ENCODE measurements at places on chromosomes 4 and X.

DNA sequence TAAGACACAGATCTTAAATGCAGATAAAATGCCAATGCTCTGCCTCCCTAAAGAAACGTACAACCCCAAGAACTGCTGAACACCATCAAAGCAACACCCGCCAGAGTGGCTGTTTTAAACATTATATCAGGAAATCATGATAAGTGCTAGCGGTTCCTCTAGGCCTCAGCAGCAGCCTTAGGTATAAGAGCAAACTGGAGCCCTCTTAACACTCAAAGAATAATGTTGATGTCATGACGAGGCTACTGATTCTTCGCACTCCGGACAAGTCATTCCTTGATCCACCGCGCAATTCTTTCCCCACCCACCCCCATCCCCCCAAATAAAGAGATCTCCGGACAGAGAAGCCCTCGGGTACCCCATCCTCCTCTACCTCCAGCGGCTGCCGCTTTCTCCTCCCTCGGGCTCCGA, 507 bp downstream of the LIN54 start:
- DNase-seq = no peak

DNA sequence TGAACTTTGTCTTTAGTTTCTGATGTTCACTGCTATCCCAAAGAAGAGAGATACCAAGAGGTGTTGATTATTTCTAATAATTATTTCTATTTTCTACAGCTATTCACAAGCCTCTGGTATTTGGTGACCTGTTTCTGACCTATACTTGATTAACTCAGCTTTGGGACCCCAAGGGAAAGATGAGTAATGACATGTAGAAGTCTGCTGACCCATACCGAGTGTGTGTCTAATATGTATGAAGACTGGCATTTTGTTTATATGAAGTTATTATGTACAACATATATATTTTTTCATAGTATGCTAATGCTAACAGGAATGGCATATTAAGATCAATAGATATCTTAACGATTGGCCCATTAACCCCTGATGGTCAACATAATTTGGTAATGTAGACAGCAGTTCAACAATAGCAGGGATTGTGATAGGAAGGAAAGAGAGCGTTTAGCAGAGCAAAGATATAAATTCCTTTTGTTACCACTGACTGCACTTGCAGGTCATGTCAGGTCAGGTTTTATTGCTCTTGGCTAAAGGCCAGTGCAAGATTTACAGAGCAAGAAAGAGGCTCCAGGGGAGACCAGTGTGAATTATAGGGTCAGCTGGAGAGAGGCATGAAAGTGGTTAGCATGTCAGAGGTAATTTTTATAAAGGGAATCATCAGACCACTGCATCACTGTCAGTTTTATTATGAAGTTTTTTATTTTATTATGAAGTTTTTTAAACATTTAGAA, 94.7 kb upstream of the DIPK2B start:
- DNase-seq = no peak

DNA sequence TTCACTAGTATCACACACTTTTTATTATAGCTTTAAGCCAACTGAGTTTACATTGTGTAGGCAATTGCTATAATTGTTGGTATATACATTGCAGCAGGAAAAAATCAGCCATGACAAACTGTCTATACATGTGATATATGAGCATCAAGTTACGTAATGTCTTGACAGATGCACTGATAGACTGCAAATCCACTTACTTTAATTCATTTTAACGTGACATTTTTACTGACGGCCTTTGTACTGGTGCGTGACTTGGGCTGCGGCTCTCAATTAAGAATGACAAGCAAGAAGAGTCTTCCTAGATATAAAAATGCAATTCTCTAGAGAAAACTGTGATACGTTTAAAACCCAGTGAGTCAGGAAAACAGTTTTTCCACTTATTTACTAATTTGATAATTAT, 143.8 kb downstream of the ACTRT1 start:
- no peak for DNase-seq

GRCh38 chrX:102113367-102113766, 12.1 kb upstream of the TCEAL2 start:
- DNase-seq = no peak

DNA sequence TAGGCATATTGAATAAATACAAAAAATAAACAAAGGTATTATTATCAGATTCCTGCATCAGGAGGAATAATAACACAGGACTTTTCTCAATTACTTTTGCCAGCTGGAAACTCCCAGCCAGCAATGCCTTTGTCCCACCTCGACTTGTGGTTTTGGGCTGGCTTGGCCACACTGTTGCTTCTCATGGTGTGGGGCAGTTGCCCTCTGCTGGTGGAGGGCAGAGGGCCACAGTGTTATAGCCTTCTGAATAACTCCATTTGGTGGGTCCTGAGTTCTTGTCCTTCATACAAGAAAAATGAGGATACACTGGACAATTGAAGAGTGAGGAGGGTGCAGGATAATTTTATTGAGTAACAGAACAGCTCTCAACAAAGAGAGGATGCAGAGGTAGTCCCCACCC, 1206.0 kb upstream of the ADGRL3 start:
- no peak for DNase-seq

DNA sequence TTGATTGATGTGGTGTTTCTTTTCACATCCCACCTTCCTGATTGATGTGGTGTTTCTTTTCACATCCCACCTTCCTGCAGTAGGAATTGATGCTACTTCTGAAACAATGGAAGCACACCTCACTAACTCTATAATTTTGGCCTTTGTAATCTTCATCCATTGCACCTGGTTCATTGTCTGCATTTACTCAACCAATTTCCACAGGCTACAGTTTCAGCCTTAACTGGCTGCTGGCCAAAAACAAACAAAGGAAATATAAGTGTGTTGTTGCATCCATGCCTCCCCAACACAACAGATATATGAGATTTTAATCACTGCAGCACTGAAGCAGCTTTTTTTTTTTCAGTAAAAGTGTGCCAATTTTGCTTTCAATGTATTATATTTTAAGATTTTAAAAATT, 867.6 kb upstream of the PCDH7 start:
- DNase-seq = no peak

DNA sequence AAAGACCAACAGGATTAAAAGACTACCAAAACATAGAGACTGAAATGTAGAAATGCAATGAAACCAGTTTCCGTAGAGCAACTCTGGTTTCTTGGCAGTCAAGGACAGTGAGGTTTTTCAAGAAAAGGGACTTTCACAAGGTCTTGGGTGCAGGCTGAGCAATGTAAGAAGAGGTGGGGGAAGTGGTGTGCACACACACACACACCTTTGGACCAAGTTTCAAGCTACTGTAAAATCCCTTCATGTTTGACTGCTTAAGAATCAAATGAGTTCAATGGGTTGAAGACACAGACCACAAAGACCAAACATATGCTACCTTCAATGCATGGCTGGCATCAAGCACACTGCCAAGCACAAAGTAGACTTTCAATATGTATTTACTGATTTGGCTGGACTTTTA, 17.8 kb upstream of the MCF2 start:
- no peak for DNase-seq

GRCh38 chrX:15320297-15320696, 4.9 kb upstream of the ASB11 start:
- no peak for DNase-seq

- no peak for DNase-seq
Measured at GRCh38 chr4:150006197-150006596, 72.0 kb upstream of the DCLK2 start.

DNA sequence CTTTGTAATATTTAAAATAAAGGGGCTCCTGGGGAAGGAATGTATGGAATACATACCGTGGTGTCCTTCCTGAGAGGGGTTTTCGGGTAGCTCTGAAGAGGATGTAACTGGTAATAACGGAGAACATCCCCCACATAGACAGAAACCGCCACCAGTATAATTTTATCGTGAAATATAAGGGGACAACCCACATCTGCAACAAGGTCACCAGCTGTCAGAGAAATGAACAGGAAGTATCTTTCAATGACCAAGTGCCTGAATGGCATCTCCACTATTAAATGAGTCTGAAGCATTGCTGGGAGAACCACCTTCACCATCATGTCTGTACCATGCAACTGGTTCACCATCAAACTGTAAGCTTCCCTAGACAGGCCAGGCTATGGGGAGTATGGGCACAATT, 31.7 kb downstream of the RNF175 start:
- DNase-seq = no peak

GRCh38 chrX:20116087-20116576, 575 bp downstream of the MAP7D2 start:
- DNase-seq = no peak

GRCh38 chr4:48564151-48564550, 74.1 kb downstream of the ZAR1 start:
- DNase-seq = no peak

GRCh38 chrX:23864742-23865326, 42.9 kb downstream of the APOO start:
- DNase-seq = no peak

DNA sequence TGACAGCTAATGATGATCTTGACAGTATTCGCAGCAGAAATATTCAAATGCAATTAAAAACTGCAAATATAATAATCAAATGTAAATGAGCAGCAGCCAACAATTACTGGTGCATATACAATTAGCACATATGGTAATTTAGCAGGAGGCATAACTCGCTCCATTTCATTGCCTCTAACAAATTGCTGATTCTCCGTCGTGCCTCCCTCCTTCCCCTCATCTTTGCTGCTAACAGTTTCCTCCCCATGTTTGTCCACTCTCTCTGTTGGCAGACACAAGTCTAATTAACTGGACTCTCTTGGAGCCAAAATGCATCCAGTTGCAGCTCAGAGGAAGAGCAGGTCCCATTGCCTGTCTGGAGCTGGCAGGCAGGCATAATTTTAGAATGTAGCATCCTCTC, 210.6 kb downstream of the STK32B start:
- DNase-seq = no peak

DNA sequence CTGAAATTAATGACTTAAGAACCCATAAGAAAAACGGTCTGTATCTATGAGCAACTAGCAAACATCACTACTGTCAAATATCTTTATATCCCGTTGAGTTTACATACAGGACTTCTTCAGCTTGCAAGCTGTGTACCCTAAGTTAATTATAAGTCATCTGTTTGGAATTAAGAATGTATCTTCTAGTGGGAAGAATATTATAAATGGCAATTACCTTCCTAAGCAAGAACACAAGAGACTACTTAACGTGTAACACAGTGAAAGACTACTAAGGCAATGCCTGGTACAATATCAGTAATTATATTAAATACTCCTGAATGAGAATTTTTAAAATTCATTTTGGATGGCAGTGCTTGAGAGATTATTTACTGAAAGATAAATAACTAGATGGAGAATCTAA, 58.5 kb downstream of the ADGRA3 start:
- DNase-seq = no peak

GRCh38 chr4:165851256-165851655, 21.8 kb upstream of the TLL1 start:
- DNase-seq = no peak

- DNase-seq = no peak
Measured at GRCh38 chr4:83259586-83259985, 25.0 kb downstream of the COQ2 start.

DNA sequence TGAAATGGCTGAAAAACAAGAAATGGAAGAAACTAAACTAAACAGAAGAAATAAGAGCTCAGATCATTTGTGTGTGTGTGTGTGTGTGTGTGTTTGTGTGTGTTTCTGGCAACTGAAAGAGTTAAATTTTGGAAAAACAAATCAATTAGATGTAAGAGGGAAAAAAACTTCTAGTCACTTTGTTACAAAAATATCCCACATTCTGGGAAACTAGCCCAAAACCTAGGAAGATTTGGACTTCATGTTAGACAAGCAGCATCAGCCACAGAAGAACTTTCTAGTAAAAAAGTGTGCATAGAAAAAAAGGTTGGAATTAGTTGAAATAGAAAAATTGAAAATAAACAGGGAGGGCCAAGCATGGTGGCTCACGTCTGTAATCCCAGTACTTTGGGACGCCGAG, 111.6 kb upstream of the PRKG2 start:
- DNase-seq = no peak

DNA sequence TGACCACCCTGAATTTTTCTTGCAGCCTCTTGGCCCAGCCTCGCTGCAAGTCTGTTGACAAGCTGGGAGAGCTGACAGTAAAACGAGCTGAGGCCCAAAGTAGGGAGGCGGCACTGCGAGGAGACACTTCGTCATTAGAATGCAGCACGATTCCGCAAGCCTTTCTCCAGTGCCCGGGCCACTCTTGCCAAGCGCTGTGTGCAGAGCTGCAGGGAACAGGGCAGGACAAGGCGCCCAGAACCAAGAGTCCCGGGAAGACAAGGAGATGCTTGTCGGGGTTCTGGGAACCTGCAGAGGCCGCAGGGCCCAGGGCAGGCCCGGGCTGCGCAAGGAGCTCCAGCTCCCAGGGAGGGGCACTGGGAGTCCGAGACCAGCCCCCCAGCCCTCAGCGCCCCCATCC, 187.1 kb downstream of the BCOR start:
- DNase-seq = no peak

DNA sequence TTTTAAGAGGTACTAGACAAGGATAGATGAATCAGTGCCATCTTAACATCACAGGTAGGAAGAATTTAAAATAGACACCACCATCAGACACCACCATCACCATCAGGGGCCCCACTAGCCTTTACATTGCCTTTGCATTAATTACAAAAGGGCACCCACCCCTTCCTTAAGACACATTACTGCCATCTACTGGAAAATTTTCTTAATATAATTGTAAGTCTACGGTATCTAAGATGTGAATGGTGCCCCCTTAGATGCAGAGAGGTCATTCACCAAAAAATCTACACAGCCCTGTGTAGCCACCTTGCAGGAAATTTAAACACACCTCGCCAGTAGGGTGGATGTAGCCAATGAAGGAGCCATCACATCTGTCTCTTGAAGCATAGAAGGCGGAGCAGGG, 184.1 kb downstream of the MID1IP1 start:
- no peak for DNase-seq

GRCh38 chrX:57900975-57901374, 9.3 kb downstream of the ZXDA start:
- DNase-seq = no peak

- peak; percentile 52 for DNase-seq
Measured at GRCh38 chr4:1175635-1176229, 3.3 kb upstream of the SPON2 start.

DNA sequence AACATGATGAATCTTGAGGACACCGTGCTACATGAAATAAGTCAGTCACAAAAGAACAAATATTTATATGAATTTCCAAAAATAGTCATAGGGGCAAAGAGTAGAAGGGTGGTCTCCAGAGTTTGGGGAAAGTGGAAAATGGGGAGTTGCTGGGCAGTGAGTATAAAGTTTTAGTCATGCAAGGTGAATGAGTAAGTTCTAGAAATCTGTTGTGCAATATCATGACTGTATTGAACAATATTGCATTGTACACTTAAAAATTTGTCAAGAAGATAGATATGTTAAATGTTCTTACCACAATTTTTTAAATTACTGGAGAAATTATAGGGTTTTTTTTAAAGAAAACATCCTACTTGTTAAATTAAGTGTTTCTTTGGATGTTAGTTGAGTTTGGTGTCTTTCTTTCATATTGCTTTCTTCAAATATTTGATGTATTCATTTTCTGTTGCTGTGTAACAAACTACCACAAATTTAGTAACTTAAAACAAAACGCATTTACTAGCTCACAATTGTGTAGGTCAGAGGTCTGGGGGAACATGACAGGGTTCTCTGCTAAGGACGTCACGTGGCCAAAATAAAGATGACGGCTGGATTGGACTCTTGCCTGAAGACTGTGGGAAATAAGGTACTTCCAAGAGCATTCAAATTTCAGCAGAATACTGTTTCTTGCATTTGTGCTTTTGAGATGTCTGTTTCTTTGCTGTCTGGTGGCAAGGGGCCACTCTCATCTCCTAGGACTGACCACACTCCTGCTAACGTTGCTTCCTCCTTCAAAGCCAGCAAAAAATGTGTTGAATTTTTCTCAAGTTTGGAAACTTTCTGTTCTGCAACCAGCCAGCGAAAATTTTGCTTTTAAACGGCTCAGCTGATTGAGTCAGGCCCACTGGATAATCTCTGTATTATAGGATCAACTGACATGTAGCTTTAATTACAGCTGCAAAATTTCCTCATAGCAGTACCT, 76.7 kb downstream of the CPEB2 start:
- no peak for DNase-seq

Measured in activated CD8-positive, alpha-beta memory T cell treated with anti-CD3 and anti-CD28 coated beads for 24 hours (primary cell).